ENCODE measurements at places on chromosomes 1 and 21. TPM values are rescaled to one million over a fixed set of nuclear protein-coding genes. Genes with fewer than 3 reads are reported as not detected.

DNA sequence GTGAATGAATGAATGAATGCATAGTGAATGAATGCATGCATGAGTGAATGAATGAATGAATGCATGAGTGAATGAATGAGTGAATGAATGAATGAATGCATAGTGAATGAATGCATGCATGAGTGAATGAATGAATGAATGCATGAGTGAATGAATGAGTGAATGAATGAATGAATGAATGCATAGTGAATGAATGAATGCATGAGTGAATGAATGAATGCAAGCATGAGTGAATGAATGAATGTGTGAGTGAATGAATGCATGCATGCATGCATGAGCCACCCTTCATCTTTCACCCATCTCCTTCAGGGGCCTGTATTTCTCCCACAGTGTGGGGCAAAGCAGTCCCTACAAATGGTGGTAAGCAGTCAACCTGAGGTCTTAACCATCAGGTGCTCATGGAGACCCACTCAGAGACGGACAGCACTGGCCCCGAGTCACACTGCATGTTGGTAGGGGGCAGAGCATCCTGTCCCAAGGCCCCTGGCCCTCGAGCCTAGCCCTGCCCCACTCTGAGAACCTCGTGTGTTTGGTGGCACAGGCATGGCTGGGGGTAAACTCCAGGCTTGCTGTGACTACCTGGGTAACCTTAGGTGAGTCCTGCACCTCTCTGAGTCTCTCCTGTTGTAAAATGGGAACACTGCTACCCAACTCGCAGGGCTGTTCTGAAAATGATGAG, 28.0 kb upstream of the PAX7 start:
- DNase-seq = no peak

GRCh38 chr1:166977951-166978350, 2.6 kb upstream of the ILDR2 start:
- no peak for DNase-seq

- no peak for DNase-seq
These were observed 156.5 kb downstream of the KCNJ6 start for GRCh38 chr21:37759777-37760176.

DNA sequence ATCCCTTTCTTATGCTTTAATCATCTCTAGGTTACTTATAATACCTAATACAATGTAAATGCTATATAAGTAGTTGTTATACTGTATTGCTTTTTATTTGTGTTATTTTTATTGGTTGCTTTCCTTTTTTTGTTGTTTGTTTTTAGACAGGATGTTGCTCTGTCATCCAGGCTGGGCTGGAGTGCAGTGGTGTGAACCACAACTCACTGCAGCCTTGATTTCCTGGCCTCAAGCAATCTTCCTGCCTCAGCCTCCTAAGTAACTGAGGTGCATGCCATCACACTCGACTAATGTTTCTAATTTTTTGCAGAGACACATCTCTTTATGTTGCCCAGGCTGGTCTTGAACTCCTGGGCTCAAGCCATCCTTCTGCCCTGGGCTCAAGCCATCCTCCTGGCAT, 26.9 kb downstream of the KRTAP19-8 start:
- no peak for DNase-seq

GRCh38 chr1:23645338-23645737, 46.3 kb upstream of the RPL11 start:
- DNase-seq = no peak

- no peak for DNase-seq
These were observed 2.8 kb downstream of the RPS8 start for GRCh38 chr1:44777969-44778635.

- DNase-seq = peak; percentile 86
These were observed 2.1 kb downstream of the ARHGEF2 start for GRCh38 chr1:155976062-155976912.

DNA sequence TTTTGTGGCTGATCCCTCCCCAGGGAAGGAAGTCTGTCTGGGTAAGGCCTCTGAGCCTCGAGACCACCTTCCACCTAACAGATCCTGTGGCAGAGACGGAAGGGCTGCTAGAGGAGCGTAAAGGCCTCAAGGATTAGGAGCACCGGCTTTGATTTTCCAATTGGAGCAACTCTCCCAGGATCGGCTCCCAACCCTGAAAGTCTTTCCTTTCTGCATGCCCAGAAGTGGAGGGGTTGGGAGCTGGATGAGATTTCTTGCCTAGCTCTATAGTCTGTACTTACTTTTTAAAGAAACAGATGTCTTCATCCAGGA, 41.4 kb downstream of the ELK4 start:
- no peak for DNase-seq

GRCh38 chr1:77200806-77201205, 18.4 kb downstream of the PIGK start:
- DNase-seq = no peak

DNA sequence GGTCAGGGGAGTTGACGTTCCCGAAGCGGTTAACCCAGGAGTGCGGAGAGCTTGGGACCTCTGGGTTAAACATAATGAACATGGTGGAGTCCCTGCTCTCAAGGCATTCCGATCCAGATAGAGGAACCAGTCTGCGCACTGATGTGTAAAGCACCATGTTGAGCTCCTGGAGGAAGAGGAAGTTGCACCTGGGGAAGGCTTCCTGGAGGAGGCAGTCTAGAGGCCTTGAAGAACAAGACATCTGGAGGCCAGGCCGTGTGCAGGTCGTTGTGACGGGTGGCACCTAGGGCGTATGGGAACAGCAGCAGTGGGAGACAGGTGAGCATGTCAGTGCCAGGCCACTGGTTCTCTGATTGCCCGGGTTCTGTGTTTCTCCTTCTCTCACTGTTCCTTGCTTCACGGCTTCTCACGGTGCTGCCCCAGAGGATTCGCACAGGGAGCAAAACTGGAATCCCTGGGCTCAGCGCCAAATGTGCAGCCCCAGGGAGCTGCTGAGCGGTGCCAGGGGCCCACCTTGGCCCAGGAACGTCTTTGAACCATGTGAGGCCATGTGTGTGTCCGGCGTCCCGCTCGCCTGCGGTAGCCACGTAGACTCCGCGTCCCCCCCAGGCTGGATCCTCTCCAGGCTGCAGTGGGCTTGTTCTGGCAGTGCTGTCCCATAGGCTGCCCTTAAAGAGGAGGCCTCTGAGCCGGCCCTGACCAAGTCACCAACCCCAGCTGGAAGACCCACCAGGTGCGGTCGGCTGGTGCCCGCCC, 122.9 kb upstream of the GALNT2 start:
- DNase-seq = no peak

DNA sequence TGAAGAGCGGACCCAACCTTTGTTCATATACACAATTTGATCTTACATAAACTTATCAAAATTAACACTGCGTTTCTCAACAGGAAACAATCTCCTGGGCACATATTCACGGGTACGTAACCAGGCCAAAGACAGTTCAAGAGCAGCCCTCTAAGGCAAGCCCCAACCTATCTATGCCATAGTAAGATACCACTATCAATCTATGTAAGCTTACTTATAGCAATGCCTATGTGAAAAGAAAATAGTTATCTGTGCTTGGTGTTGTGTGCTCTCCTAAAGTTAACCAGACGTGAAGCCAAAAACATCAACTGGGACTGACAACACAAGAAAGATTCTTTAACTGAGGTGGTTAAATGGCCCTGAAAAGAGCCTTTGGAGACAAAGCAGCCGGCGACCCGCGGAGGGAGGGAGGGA, 49.4 kb upstream of the BOLA1 start:
- no peak for DNase-seq

GRCh38 chr1:244454412-244454811, 2.7 kb upstream of the ADSS2 start:
- DNase-seq = no peak

- no peak for DNase-seq
These were observed 172.8 kb upstream of the GREM2 start for GRCh38 chr1:240784776-240785175.

- no peak for DNase-seq
These were observed 572.1 kb upstream of the BRINP3 start for GRCh38 chr1:191049781-191050180.

DNA sequence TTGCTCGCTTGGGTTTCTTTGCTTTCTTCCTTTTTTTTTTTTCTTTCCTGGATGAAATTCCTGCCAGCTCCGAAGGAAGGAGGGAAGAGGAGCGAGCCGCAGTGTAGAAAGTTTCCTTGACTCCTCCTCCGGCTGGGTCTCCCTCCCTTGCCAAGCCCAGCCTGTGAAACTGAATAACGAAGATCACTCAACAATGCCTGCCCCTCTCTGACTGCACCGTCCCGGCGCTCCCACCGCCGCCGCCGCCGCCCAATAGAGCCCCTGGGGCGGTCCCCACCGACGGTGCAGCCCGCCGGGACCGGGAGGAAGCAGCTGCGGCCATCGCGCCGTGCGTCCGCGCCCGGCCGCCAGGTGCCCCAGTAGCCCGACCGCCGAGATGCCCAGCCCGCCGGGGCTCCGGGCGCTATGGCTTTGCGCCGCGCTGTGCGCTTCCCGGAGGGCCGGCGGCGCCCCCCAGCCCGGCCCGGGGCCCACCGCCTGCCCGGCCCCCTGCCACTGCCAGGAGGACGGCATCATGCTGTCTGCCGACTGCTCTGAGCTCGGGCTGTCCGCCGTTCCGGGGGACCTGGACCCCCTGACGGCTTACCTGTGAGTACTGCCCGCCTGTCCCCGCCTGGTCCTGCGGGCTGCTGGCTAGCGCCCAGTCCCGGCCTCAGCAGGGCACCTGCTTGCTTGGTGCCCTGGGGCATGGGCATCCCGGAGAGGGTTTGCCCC, at the start of gene LGR6:
Gene LGR6, plus strand, starts transcription at position 186 of the 714 bp plus-strand sequence. Its CDS starts 191 bp downstream, at position 377.
- DNase-seq = no peak

The OR2T33 gene
- not detected for polyA plus RNA-seq

The SPRR2B gene
- polyA plus RNA-seq = not detected

The SLC25A44 gene
- 19.6 TPM for polyA plus RNA-seq

The KCNJ6 gene
- polyA plus RNA-seq = 0.18 TPM

The MASP2 gene
- polyA plus RNA-seq = 8.1 TPM

The CTBS gene
- polyA plus RNA-seq = 15.2 TPM

The FRRS1 gene
- 10.7 TPM for polyA plus RNA-seq

The HES3 gene
- polyA plus RNA-seq = not detected

The MIXL1 gene
- polyA plus RNA-seq = 1.4 TPM

The CTTNBP2NL gene
- polyA plus RNA-seq = 37.2 TPM

The OR6N1 gene
- polyA plus RNA-seq = not detected

The MTARC2 gene
- polyA plus RNA-seq = 83.4 TPM

The SLC6A17 gene
- polyA plus RNA-seq = 0.05 TPM

The NUDT4B gene
- not detected for polyA plus RNA-seq

The PRDX6 gene
- polyA plus RNA-seq = 262 TPM

All from right lung (tissue), 10 donors.